ENCODE measurements at places on chromosomes 3 and 15. TPM values are rescaled to one million over a fixed set of nuclear protein-coding genes. Genes with fewer than 3 reads are reported as not detected.

The SPINK8 gene
- not detected for total RNA-seq

The EFL1 gene
- total RNA-seq = 2.8 TPM

The P2RY14 gene
- 2.6 TPM for total RNA-seq

DNA sequence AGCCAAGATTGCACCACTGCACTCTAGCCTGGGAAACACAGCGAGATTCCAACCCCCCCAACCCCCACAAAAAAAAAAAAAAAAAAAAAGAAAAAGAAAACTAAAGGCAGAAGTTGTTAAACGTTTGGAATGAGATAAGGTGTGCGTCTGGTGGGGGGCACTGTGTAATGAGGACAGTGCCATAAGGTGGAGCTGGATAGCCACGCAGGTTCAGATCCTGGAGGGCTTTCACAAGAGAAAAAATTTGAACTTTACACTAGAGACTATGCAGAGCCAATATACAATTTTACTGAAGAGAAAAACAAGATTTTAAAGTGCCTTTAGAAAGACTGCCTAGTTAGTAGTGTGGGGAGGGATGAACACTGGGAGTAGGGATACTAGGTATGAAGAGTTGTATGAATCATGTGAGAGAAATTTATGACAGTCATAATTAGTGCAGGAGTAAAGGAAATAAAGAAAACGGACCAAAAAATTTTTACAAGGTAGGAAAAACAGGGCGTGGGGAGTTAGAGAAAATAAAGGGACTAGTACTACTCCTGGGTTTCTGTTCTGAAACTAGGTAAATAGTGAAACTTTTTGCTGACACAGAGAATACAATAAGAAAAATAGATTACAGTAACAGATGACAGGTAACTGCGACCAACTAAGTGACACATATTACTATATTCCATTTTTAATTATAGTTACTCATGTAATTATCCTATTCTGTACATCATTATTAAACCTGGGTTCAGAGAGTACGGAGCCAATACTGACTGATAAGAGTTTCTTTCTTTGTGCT is 108.1 kb downstream of the PEAK1 start:
- H3K27ac ChIP-seq = no peak overlapping the region
- H3K36me3 ChIP-seq = no peaks in the 10 kb centered on the region
- no peaks in the 10 kb centered on the region for H3K4me1 ChIP-seq
- no peaks in the 10 kb centered on the region for H3K27me3 ChIP-seq

DNA sequence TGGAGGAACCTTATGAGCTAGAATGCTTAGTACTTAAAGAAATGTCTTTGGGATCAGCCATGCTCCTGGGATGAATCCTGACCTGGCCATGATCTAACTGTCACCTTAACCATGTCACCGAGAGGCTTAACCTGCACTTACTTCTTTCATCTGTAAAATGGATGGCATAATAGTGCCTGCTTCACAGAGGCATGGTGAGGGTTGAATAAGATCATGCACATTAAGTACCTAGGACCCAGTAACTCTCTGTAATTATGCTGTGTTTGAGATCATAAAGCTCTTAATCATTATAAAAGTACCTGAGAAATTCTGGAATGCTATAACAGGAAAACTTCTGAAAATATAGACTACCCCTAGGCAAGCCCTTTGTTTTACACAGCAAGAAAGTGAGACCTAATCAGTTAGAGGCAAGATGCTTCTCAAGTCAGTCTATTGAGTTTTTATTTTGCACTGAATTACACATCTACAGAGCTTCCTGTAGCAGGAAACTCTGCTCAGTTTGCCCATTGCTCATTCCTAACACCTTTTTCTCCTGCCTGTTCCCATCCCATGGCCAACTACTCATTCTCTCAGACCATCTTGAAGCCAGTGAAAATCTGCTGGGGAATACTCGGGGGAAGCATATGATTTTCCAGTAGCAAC is 1015.5 kb upstream of the CFAP20DC start:
- H3K4me3 ChIP-seq = no peak overlapping the region
- no peaks in the 10 kb centered on the region for H3K4me1 ChIP-seq
- no peaks in the 10 kb centered on the region for H3K27me3 ChIP-seq

DNA sequence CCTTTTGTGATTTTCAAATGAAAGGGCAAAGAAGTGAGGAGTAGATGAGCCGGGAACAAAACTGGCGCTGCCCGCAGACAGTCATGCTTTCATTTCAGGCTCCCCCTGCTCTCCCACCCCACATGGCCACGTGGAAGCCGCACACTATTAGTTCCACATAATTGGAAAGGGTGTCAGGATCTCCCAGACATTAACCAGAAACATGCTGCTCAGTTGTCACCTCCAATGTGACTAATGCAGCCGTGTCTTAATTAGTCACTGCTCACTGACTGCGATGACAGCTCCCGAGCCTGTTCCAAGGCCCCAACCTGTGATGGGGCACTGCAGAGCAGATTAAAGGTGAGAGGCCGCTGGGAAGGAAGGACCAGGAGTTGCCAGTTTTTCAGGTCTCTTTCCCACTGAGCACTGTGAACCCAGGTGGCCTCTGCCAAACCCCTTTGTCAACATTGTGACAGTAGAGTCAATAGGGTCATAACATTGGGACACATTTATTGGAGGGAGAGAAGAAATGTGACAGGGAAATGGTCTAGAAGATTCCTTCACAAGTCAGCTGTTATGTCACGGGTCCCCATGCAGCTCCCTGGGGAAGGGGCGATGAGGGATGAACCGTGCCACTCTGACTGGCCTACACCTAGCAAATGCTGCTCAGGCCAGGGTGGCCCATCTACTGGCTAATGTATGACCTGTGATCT is 38.6 kb upstream of the SFMBT1 start:
- DNase-seq = no peak
- no peak overlapping the region for H3K4me3 ChIP-seq
- H3K36me3 ChIP-seq = no peaks in the 10 kb centered on the region
- no peaks in the 10 kb centered on the region for H3K27me3 ChIP-seq
- H3K4me1 ChIP-seq = no peaks in the 10 kb centered on the region

- no peaks in the 10 kb centered on the region for H3K4me1 ChIP-seq
- no peak for DNase-seq
- H3K27ac ChIP-seq = no peak overlapping the region
- no peaks in the 10 kb centered on the region for H3K27me3 ChIP-seq
These were observed 215.0 kb downstream of the TPRG1 start for GRCh38 chr3:189386739-189387138.
